Smooth muscle cell of the brain vasculature (primary cell): ENCODE measurements at places on chromosomes 5 and 9.

DNA sequence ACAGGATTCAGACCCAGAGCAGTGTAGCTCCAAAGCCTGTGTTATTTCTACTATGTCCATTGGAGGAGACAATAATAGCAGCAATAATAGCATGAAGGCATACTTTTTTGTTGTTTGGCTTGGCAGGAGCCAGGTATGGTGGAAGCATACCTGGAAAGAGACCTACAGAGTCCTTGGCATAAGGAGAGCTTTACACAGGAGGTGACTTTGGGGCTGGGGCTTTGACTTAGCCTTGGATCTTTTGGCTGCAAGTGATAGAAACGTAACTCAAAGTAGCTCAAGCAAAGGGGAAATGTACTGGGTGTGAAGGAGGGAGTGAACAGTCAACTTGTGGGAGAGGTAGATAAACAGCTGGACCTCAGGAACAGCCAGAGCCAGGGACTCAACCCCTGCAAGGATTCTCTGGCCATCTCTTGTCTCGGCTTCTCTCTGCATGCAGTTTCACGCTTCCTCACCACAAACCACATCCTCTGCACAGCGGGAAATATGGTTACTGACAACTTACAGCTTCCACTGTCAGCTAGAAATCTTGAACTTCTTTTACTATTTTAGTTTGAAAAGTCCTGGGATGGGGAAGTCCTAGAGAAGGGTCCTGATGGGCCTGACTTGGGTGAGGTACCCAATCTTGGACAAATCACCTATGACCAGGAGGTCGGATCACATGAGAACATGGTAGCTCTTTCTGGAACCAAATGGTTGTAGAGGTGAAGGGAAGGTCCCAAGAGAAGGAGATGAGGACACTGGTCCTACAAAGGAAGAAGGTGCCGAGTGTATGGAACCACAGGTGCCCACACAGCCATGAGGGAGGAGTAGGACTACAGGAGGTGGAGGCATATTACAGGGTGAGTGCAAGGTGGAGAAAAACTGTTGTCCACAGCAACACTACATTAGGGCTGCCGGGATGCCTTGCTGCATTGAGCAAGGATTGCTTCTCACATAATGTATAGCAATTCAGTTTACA, 47.0 kb upstream of the TGFBR1 start:
- peak; percentile 81 for DNase-seq

GRCh38 chr5:91373600-91373999, 9.5 kb downstream of the ARRDC3 start:
- no peak for DNase-seq

DNA sequence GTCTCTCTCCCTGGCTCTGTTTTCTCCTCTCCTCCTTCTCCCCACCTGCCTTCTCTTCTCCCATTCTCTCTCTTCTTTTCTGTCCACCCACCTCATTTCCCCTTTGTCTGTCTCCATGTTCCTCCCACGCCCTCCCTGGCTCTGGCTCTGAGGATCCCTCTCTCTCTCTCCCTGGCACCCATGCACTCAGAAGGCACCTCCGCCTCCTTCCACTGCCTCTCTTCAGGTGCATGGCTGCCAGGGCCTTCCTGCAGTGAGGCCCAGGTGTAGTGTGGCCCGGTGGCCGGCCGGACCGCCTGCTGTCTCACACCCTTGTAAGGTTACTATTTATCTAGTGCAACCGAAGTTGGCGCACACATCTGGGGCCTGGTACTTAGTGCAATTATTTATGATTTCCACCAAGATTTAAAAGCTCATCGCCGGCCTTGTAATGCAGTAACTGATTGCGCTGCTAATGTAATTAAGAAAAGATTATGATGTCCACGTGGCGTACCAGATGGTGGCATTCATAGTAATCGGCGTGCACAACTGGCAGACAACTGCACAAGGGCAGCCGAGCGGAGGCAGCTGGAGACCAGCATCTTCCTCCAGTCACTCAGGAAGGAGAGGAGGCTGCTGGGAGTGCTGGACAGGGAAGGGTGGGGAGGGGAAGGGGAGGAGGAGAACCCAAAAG, 50.4 kb upstream of the MVB12B start:
- no peak for DNase-seq

GRCh38 chr5:87282269-87282668, 14.6 kb downstream of the RASA1 start:
- DNase-seq: no peak

DNA sequence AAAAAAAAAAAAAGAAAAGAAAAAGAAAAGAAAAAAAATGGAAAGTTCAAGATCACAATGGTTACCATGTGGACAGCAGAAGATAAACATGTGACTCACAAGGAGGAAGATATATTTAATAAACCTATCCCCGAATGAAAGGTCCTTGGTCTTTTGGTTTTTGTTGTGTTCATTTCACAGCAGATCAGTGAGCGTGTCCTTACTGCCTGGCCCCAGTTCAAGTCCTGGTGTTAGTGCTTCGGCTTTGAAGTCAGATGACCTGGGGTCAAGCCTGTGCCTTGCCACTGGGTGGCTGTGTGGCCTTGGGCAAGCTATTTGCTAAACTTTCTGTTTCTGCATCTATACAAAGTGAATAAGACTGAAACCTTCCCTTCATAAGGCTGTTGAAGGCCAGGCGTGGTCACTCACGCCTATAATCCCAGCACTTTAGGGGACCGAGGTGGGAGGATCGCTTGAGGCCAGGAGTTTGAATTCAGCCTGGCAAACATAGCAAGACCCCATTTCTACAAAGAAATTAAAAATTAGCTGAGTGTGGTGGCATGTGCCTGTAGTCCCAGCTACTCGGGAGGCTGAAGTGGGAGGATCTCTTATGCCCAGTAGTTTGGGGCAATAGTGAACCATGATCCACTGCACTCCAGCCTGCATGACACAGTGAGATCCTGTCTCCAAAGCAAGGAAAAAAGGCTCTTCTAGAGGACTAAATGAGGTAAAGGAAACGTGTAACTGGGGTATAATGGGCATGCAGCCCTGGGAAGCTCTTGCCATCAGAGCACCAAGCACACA, 94.5 kb upstream of the SPATA31D4 start:
- no peak for DNase-seq
